Activated naive CD4-positive, alpha-beta T cell treated with anti-CD3 and anti-CD28 coated beads for 36 hours (primary cell): ENCODE measurements at places on chromosomes 6 and 20.

GRCh38 chr6:51105357-51105756 lies 286.7 kb downstream of the TFAP2B start:
- no peak for DNase-seq

DNA sequence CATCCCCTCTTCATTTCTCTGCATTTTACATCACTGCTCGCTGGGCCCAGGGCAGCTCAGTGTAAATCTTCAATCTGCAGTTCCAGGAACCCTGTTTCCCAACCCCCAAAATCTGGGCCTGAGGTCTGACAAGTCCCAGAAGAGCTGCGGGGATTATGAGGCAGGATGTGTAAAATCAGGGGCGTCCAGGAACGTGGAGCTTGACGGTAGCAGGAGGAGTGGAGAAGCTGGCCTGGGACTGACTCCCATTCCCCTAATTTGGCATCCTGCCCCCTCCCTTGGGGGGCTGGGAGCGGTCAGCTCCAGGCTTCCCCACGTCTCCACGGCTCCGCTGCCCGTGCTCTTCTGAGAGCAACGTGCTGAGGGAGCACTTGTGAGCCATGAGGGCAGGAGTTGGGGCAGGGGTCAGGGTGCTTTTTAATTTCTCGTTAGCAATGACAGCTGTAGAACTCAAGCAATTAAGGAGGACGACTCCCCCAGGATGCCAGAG lies 23.4 kb upstream of the VEGFA start:
- DNase-seq = no peak

DNA sequence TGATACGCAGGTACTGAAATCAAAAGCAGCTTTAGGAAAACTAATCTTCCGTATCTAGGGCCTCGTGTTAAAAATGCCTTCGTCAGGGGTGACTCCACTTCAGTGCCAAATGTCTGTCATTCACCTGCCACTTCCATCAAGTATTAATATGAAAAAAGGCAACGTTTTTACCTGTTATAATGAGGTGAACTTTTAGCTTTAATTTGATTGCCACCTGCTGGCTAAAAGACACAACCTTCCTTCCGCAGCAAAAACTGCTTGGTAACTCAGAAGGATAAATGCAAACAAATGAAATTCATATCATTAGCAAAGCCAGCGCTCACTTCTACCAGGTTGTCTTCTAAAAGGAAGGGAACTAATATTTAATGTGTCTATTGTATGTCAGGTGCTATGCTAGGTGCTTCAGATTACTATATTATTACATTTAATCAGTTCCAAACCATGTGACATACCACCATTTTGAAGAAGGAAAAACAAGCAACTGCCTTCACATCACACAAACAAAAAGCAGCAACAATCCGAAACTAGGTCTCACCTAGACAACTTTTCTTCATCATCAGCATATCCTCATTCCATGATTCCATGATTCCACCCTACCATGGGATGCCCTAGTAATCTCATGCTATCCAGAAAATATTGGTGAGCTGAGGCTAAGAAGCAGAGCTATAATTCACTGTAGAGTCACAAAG lies 20.6 kb upstream of the ARHGAP18 start:
- peak; percentile 47 for DNase-seq

DNA sequence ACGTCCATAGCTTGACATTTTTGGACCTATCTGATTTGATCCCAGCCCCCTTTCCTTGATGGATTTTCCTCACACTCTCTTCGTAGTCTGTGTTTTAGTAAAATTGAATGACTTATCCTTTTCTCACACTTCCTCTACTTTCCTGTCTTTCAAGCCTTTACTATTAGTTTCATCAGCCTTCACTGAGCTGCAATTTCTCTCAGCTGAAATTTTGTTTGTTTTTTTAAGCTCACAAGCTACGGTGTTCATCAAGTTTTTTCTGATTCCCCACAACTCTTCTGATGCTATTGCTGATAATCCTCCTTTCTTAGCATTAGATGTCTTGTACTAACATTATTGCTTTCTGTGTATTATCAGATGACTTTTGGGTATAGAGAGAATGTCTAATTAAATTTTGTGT lies 263.7 kb downstream of the TBX18 start:
- DNase-seq = no peak

DNA sequence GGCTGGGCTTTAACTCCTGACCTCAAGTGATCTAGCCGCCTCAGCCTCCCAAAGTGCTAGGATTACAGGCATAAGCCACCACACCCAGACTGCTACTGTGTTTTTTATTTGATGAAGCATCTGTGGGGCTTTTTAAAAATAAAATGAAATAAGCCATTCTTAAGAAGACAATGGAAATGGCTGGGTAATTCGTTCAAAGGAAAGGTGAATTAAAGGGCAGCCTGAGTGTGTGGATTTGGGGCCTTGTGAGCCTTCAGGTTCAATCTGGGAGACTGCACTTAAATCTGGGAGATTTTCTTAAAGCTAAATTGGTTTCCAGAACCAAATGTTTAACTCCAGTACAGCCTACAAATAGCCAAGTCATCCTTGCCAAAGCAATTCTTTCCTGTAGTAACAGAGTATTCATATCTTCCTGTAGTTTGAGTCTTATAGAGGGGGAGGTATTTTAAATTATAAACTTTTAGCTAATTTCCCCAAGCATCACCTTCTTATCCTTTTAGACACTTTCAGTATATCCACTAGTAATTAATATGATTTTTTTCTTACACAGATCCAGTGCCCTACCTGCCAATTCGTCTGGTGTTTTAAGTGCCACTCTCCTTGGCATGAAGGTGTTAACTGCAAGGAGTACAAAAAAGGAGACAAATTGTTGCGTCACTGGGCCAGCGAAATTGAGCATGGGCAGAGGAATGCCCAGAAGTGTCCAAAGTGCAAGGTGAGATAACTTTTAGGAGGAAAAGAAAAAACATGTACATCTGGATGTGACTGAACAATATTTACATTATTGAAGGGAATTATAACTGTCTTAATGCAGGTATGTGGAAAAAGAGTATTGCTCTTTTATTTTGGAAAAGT lies 95.4 kb downstream of the RNF217 start:
- DNase-seq = no peak
